Urinary bladder (tissue), 4 donors: ENCODE measurements at places on chromosomes 4 and X. TPM values are rescaled to one million over a fixed set of nuclear protein-coding genes. Genes with fewer than 3 reads are reported as not detected.

- DNase-seq = no peak
Measured at GRCh38 chr4:60443068-60443467, 757.1 kb upstream of the ADGRL3 start.

DNA sequence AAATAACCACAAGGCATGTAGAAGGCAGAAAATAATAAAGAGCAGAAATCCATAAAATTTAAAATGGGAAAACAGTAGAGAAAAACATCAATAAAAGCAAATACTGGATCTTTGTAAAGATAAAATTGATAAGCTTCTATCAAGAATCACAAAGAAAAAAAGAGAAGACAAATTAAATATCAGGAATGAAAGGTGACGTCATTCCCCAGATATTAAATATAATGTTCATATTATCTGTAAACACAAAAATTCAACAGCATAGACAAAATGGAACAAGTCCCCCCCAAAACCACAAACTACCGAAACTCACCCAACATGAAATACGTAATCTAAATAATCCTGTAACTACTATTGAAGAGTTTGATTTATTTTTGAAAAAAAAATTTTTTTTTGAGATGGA is 30.5 kb upstream of the FAM120C start:
- no peak for DNase-seq

- peak; percentile 45 for DNase-seq
Measured at GRCh38 chr4:85968945-85969819, 390.7 kb downstream of the MAPK10 start.

DNA sequence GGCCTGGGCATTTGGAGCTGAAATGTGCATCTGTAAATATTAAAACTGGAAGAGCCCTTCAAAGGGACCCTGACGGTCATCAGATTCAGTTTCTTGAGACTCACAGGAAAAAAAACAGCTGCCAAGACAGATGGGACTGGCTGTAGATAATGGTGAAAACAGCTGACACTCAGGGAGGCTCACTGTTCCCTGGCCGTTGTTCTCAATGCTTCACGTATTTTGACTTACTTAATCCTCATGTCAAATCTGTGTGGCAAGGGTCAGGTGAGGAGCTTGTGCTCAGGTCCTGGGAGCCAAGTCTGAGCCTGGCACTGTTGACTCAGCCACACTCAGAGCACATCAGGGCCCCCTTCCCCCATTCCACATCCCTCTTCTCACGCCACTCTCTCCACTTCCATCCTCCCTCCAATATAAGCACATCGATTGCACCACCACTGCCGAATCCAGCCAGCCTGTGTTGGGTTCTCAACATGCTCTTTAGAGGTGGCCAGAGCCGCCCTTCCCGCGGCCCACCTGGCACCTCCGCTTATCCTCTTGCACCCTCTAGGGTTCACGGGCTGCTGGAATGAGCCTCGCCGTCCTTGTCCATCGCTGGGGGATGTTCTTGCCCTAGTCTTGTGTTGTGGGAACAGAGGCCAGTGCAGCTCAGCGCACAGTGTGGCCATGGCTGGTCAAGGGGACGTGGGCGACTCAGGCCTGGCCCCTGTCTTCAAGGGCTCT is 40.1 kb downstream of the EVC start:
- DNase-seq = no peak

GRCh38 chr4:187603093-187604025 is 392.2 kb upstream of the ZFP42 start:
- no peak for DNase-seq

- no peak for DNase-seq
Measured at GRCh38 chr4:89031272-89031671, 25.7 kb downstream of the FAM13A start.

The TCP11X2 gene
- polyA plus RNA-seq = not detected

The BANK1 gene
- 1.5 TPM for polyA plus RNA-seq

The CT55 gene
- not detected for polyA plus RNA-seq
